ENCODE measurements at places on chromosomes 5 and 9. TPM values are rescaled to one million over a fixed set of nuclear protein-coding genes. Genes with fewer than 3 reads are reported as not detected.

Gene TNC
- total RNA-seq, result not detected

Gene STKLD1
- total RNA-seq, result 0.77 TPM

Gene ENTREP1
- not detected for total RNA-seq

Gene PPIC
- not detected for total RNA-seq

Gene SPATA31C1
- not detected for total RNA-seq

Gene PPIP5K2
- 53.3 TPM for total RNA-seq

GRCh38 chr5:157648275-157648990 lies 3.8 kb downstream of the SOX30 start:
- no peak for ATAC-seq

- no peak for ATAC-seq
These were observed 172.0 kb downstream of the NNT start for GRCh38 chr5:43774881-43775399.

- no peak for ATAC-seq
These were observed 1259.8 kb downstream of the PTPRD start for GRCh38 chr9:9352877-9353481.

DNA sequence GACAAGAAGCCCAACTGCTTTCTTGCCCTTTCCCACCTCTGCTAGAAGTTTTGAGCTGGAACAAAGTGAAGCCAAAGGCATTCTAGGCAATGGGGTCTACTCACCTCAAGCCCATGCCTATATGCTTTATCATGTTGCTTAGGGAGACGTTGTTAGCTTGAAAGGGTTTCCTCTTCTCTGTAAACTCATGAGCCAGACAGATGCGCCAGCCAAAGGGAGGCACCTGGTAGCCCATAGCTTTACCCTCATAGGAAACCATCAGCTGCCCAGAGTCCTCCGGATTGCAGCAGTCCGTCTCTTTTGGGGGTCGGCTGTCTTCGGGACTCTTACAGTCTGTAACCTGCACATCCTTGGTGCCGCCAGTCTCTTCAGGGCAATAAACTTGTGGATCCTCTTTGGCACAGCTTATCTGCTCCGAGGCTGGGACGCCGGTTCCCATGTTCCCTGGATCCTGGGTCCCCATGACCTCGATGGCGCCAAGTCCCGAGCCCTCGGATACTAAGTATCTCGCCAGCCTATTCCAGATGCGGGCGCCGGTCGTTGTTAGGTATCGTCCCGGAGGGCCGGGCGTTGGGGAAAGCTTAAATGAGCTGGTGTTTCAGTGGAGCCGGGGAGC lies 678 bp downstream of the GBA2 start:
- no peak for ATAC-seq

DNA sequence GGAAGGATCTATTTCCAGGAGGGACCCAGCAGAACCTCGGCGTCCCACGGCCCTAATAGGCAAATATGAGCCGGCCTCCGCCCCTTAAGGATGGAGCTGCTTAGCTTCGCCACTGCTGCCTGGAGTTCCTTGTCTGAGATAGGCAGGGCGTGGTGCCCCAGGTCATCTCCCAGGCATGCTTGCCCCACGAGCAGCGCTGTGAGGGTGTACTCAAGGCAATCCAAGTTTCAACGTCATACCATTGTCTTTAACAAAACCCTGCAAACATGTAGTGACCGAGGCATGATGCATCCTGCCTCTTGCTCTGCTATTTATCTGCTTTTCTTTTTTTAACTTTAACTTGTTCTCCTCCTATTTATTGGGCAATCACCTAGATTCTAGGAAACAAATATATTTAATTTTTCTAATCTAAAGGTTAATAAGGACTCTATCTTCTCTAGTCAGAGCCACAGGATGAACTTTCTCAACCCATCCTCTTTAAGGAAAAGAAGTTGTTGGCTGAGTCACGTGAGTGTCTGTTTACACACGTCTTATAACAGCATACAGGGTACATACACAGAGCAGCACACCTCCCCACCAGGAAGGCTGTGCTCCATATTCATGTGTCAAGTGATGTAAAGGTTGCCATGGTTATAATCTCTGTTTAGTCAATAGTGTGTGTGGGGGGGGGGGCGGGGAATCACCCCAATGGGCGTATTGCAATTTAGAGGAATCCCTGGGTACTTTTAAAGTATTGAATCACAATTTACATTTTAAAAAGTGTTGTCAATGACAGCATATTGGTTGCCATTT lies 27.3 kb upstream of the ZSWIM6 start:
- no peak for ATAC-seq
